Endodermal cell (in vitro differentiated cells): ENCODE measurements at places on chromosomes 4 and X.
A peak's percentile ranks its signal among the peaks of the same experiment; 100 is the strongest.

GRCh38 chrX:42934020-42934726, 156.2 kb upstream of the PPP1R2C start:
- no peak overlapping the region for H3K4me3 ChIP-seq
- H3K4me1 ChIP-seq, result no peaks in the 10 kb centered on the region
- no peaks in the 10 kb centered on the region for H3K27me3 ChIP-seq
- no peak for DNase-seq
- no peak overlapping the region for H3K27ac ChIP-seq

DNA sequence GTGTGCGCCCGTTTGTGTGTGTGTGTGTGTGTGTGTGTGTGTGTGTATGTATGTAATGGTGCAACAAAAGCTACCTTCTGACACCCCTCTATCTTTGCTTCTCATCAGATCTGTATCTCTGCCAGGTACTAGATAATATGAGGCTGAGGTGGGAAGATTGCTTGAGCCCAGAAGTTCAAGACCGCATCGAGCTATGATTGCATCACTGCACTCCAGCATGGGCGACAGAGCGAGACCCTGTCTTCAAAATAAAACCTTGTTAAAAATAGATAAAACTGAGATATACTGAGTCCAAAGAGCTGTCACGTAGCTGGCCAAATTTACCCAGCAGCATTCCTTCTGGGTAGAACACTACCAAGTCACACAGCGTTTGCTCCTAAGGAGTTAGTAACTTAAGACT, 18.4 kb downstream of the NLGN4X start:
- no peak overlapping the region for H3K4me3 ChIP-seq
- no peaks in the 10 kb centered on the region for H3K36me3 ChIP-seq
- no peak overlapping the region for H3K27ac ChIP-seq
- no peak for DNase-seq
- H3K4me1 ChIP-seq, result no peaks in the 10 kb centered on the region

- DNase-seq, result no peak
- H3K4me3 ChIP-seq, result no peak overlapping the region
- H3K27me3 ChIP-seq, result no peaks in the 10 kb centered on the region
- H3K36me3 ChIP-seq, result no peaks in the 10 kb centered on the region
- H3K4me1 ChIP-seq, result peaks cover 4% of the 10 kb centered on the region
- no peak overlapping the region for H3K27ac ChIP-seq
Measured at GRCh38 chr4:54516556-54517215, 141.1 kb upstream of the KIT start.

GRCh38 chr4:105274504-105274903, 127.8 kb downstream of the TET2 start:
- no peaks in the 10 kb centered on the region for H3K4me1 ChIP-seq
- DNase-seq, result no peak
- H3K4me3 ChIP-seq, result no peak overlapping the region
- peaks cover 63% of the 10 kb centered on the region for H3K36me3 ChIP-seq
- H3K27me3 ChIP-seq, result no peaks in the 10 kb centered on the region
- no peak overlapping the region for H3K27ac ChIP-seq

DNA sequence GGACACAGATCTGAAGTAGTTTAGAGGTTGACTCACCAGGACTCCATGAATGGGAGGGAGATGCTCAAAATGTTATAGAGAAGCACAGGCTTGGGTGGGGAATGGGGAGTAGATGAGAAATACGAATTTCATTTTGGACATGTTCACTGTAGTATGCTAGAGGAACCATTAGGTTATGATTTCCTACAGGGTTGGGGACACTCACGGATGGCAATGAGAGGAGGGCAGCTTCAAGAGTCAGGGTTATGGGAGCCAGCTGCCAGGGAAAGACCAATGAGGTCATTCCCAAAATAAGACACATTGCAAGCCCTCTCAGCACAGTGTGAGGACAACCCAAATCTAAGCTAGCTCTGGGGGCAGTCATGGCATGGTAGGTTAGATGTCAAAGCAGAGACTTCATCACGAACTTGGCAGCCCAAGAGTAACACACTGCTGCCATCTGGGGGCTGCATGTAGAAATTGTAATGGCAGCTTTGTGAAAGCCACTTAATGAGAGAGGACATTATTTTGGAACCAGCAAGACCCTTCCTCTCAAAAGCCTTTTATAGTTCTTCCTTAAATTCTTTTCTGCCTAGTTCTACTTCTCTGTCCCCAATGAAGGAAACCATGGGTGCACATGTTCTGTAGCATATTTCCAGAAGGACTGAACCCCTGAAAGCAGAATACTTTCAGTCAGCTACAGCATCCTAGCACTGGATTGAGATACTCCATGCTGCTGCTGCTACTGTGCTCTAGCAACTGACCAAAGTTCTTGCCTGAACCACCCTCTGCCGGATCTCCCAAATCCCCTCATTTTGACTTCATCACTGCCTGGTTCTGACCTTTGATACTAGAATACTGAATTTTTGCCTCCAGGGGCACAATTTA, 16.2 kb upstream of the ZCCHC12 start:
- peak; percentile 76 for DNase-seq
- H3K27me3 ChIP-seq, result no peaks in the 10 kb centered on the region
- H3K36me3 ChIP-seq, result no peaks in the 10 kb centered on the region
- no peak overlapping the region for H3K27ac ChIP-seq

DNA sequence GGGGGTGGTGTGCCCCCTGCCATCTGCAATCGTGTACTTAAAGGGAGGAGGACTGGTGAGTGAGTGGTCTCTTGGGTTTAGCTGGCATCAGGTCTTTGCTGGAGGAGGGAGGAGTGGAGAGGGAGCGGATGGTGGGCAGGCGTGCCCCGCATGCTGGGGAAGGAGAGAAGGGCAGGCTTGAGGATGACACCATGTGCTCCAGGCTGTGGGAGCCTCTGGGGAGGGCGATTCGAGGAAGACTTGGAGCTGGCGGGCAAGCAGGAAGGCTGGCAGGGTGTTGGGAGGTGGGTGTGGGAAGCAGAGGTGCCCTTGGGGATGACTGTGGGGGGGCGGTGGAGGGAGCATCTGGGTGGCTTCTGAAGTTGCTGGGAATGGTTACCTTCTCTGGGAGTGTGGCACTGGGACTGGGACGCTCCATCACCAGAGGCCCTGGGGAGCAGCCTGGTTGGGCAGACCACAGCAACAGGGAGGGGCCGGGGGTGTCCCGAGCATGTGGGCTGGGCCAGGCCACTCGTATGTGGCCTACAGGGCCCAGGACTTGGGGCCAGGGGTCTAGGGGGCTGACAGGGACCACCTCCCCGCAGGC, 30.8 kb upstream of the AFAP1 start:
- H3K27ac ChIP-seq, result no peak overlapping the region
- H3K4me3 ChIP-seq, result no peak overlapping the region
- no peaks in the 10 kb centered on the region for H3K36me3 ChIP-seq
- no peaks in the 10 kb centered on the region for H3K27me3 ChIP-seq

DNA sequence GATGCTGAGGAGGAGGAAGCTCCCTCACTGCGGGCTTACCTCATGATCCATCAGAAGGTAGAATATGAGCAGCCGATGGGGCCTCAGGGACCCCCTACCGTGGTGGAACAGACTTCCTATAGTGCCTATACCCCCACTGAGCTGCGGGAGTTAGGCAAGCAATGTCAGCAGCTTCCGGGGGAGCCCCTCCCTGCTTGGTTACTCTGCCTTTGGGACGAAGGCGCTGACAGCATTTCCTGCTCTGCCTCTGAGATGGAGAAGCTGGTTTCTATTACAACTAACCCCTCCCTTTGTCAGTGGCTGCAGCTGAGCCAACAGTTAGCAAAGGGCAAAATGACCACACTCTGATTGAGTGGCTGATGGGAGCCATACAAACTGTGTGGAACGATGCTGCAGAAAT, 430.7 kb downstream of the IDS start:
- H3K27me3 ChIP-seq, result no peaks in the 10 kb centered on the region
- no peaks in the 10 kb centered on the region for H3K36me3 ChIP-seq
- H3K4me1 ChIP-seq, result no peaks in the 10 kb centered on the region
- no peak overlapping the region for H3K27ac ChIP-seq
- DNase-seq, result no peak

- H3K4me3 ChIP-seq, result no peak overlapping the region
- no peak overlapping the region for H3K27ac ChIP-seq
- peaks cover 5% of the 10 kb centered on the region for H3K36me3 ChIP-seq
- no peaks in the 10 kb centered on the region for H3K4me1 ChIP-seq
Measured at GRCh38 chrX:19964017-19964710, 26.7 kb downstream of the BCLAF3 start.

GRCh38 chr4:145099653-145100052, 1.5 kb downstream of the ABCE1 start:
- H3K27me3 ChIP-seq, result no peaks in the 10 kb centered on the region
- H3K4me3 ChIP-seq, result peak overlapping the region; percentile 97
- H3K27ac ChIP-seq, result no peak overlapping the region
- peaks cover 7% of the 10 kb centered on the region for H3K4me1 ChIP-seq
